Esophagus squamous epithelium (tissue), 5 donors: ENCODE measurements at places on chromosomes 5 and 9.
A peak's percentile ranks its signal among the peaks of the same experiment; 100 is the strongest.

- DNase-seq = no peak
- H3K27me3 ChIP-seq = no peaks in the 10 kb centered on the region
- no peaks in the 10 kb centered on the region for H3K36me3 ChIP-seq
- H3K4me3 ChIP-seq = no peak overlapping the region
Measured at GRCh38 chr9:130901498-130902203, 5.0 kb upstream of the QRFP start.

GRCh38 chr5:145680767-145681166, 154.4 kb downstream of the PRELID2 start:
- H3K4me3 ChIP-seq = no peak overlapping the region
- no peaks in the 10 kb centered on the region for H3K4me1 ChIP-seq
- no peaks in the 10 kb centered on the region for H3K36me3 ChIP-seq
- no peak overlapping the region for H3K27ac ChIP-seq
- H3K27me3 ChIP-seq = no peaks in the 10 kb centered on the region
- DNase-seq = no peak

DNA sequence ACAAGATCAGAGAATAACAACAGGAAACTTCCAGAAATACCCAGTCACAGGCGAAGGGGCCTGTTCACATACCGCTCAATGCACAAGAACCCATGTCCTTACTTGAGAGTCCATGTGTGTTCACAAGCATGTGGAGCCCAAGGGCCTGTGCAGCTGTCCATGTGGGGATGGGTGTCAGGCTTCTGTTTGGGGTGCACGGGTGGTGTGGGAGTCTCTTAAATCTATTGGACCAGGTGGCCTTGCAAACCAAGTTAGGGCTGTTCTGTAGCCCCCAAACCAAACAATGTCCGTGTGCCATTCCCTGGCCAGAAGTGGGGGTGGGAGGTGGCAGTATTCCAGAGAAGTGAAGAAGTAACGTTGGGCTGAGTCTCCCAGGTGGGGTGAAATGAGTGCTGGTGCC, 222.3 kb downstream of the PBX3 start:
- no peaks in the 10 kb centered on the region for H3K36me3 ChIP-seq
- no peak overlapping the region for H3K4me3 ChIP-seq
- H3K4me1 ChIP-seq = no peaks in the 10 kb centered on the region
- H3K27ac ChIP-seq = no peak overlapping the region
- no peaks in the 10 kb centered on the region for H3K27me3 ChIP-seq
- no peak for DNase-seq

- DNase-seq = no peak
- H3K36me3 ChIP-seq = no peaks in the 10 kb centered on the region
- no peak overlapping the region for H3K4me3 ChIP-seq
- no peak overlapping the region for H3K27ac ChIP-seq
- H3K4me1 ChIP-seq = no peaks in the 10 kb centered on the region
Measured at GRCh38 chr5:15215056-15215455, 284.9 kb upstream of the FBXL7 start.

GRCh38 chr5:89396278-89396954, 513.4 kb upstream of the MEF2C start:
- no peaks in the 10 kb centered on the region for H3K36me3 ChIP-seq
- no peak for DNase-seq
- peak overlapping the region; percentile 18 for H3K4me3 ChIP-seq
- no peak overlapping the region for H3K27ac ChIP-seq
- H3K4me1 ChIP-seq = no peaks in the 10 kb centered on the region
- no peaks in the 10 kb centered on the region for H3K27me3 ChIP-seq

GRCh38 chr9:115746496-115746895, 407.1 kb upstream of the PAPPA start:
- H3K36me3 ChIP-seq = no peaks in the 10 kb centered on the region

- H3K27me3 ChIP-seq = no peaks in the 10 kb centered on the region
- no peaks in the 10 kb centered on the region for H3K4me1 ChIP-seq
- DNase-seq = no peak
Measured at GRCh38 chr9:126430124-126430523, 103.5 kb downstream of the MVB12B start.

DNA sequence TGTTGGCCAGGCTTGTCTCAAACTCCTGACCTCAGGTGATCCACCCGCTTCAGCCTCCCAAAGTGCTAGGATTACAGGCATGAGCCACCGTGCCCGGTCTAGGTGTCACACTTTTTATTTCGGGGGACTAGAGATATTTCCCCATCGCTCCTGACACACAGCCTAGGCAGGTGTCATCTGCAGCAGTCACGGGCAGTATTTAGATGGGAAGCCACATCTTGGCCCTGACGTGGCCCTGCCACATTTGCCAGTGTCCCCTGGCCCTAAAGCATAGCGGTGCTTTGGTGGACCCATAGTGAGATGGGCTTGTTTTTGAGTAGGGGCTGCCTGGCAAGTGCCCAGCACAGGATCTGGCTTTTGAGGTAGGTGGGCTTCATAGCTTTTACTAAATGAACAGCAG, 45.0 kb upstream of the LRRTM2 start:
- DNase-seq = no peak
- no peak overlapping the region for H3K27ac ChIP-seq
- H3K4me3 ChIP-seq = no peak overlapping the region
- no peaks in the 10 kb centered on the region for H3K4me1 ChIP-seq
- peaks cover 85% of the 10 kb centered on the region for H3K36me3 ChIP-seq

DNA sequence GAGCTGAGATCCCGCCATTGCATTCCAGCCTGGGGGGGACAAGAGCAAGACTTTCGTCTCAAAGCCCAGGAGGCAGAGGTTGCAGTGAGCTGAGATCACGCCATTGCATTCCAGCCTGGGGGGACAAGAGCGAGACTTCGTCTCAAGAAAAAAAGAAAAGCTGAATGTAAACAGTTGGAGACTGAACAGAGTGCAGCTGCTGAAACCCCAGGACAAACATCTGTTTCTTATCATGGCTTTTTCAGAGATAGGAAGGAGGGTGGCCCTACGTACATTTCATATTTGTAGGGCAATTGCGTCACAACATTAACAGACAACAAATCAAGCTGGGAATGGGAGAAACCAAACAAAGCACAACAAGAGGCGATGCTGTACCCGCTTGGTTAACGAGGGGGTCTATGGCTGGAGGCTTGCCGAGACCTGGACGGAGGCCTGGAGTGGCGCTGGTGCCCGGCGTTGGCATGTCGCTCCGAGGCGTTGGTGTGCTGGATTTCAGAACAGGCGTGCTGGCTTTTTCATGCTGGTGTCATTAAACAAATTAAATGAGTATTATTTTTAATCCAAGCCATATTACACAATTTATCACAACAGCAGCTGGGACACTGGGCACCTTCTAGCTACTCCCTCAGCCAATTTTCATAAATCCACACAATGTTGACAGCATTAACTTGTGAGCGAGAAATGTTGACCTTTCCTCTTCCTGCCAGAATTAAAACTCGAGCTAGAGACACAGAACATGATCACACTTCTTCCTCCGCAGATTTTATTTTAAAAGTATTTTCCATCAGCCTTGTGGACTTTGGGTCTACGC, 76.1 kb downstream of the TLE1 start:
- H3K27ac ChIP-seq = peak overlapping the region; percentile 84
- H3K36me3 ChIP-seq = peaks cover 94% of the 10 kb centered on the region
- peaks cover 12% of the 10 kb centered on the region for H3K4me1 ChIP-seq
- H3K27me3 ChIP-seq = no peaks in the 10 kb centered on the region
- H3K4me3 ChIP-seq = no peak overlapping the region
- DNase-seq = no peak

- H3K27me3 ChIP-seq = no peaks in the 10 kb centered on the region
- H3K36me3 ChIP-seq = no peaks in the 10 kb centered on the region
- no peak for DNase-seq
- no peak overlapping the region for H3K4me3 ChIP-seq
- H3K27ac ChIP-seq = no peak overlapping the region
Measured at GRCh38 chr5:58076483-58077257, 383.2 kb downstream of the PLK2 start.

- DNase-seq = no peak
- H3K4me3 ChIP-seq = no peak overlapping the region
- H3K27ac ChIP-seq = no peak overlapping the region
- H3K27me3 ChIP-seq = no peaks in the 10 kb centered on the region
- no peaks in the 10 kb centered on the region for H3K36me3 ChIP-seq
Measured at GRCh38 chr5:80804332-80804731, 149.5 kb upstream of the DHFR start.
